Stomach (tissue), 19 donors: ENCODE measurements at places on chromosomes 5 and 9. TPM values are rescaled to one million over a fixed set of nuclear protein-coding genes. Genes with fewer than 3 reads are reported as not detected.

DNA sequence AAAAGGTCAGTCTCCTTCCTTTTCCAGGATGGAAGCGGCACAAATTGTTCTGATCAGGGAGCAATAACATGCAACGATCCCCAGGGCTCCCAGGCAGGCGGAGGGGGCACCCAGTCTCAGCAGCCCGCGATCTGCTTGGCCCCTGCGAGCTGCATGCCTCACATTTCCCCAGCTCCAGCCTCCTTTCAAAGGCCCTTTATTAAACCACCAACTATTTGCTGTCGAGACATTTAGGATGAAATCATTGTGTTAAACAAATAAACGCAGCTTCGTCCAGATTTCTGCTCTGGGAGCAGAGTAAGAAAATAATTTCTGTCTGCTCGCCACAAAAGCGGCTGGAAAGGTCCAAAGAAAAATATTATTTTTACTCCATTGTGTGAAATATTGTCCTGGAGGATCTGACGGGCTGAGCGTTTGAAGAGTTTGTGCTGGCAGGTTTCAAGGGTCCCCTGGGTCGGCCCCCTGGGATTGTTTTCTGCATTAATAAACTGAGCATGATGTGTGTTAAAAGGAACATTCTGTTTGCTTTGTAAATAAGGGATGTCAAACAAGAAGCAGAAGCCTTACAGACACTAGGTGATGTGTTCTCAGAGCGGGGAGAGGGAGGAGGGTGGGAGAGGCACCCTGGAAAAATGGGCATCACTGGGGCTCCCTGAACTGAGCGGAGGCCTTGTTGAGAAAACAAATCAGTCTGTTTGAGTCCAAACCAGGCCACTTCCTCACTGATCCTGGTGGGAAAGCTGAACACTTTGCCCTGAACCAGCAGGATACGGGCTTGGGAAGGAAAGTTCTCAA, 110.1 kb downstream of the FOXD1 start:
- DNase-seq: peak; percentile 30

DNA sequence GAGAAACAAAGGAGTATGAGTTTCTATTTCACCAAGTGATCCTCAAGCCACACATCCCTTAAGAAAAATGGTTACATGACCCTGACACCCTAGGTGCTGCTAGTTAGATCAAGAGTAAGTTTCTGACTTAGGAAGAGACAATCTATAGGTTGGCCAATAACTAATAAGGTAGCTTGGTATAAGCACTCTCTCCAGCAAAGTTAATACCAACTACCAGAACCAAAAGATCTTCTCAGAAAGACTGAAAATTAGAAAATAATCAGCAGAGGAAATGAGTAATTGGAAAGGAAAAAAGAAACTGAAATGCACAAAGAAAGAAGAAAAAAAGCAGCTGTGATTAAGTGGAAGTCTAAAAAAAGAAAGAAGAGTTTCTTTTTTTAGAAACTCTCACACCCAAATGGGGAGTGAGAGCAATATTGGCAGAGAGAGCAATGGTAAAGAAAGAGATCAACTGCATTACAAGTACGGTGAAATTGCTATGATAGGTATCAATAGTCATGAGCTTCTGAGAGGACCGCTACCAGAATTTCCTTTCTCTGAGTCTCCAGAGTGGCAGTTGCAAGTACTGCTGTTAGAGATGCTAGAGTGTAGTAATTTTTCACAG, 195.5 kb downstream of the TMEM167A start:
- no peak for DNase-seq

- DNase-seq: no peak
These were observed 19.8 kb downstream of the RBM27 start for GRCh38 chr5:146223179-146223578.

Gene AIF1L
- not detected for total RNA-seq

DNA sequence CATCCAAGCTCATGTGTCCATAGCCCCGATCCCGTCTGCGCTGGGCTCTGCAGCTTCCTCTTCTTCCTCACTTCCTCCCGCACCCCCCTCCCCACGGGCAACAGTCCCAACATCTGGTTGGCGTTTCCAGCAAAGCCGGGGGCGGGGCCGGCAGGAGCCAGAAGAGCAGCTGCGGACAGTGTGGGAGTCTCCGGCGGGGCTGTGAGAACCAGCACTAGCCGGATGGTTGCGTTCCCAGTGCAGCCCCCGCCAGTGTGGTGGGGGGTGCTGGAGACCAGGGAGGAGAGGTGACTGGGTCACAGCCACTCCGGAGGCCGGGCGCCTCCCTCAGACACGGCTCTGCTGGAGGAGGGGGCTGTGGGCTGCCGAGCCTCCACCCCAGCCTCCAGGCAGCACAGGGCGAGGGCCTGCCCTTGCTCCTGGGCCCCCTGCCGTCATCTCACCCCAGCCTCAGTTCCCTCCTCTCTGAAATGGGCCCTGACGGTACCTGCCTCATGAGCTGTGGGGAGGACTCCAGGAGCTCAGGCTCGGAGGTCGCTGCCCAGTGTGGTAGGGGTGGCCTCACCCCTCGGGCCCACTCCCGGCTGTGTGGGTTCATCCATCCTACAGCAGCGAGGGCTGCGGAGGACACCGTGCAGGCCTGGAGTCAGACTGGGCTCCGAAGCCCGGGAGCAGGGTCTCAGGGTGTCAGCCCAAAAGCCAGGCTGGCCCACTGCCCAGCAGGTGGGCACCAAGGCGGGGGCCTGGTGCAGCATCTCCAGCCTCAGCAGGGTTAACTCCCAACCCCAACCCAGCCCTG, 41.5 kb upstream of the NOTCH1 start:
- peak; percentile 94 for DNase-seq

GRCh38 chr9:84788803-84789462, 119.4 kb downstream of the NTRK2 start:
- DNase-seq: no peak

GRCh38 chr9:110809038-110809595, 140.5 kb downstream of the MUSK start:
- no peak for DNase-seq

DNA sequence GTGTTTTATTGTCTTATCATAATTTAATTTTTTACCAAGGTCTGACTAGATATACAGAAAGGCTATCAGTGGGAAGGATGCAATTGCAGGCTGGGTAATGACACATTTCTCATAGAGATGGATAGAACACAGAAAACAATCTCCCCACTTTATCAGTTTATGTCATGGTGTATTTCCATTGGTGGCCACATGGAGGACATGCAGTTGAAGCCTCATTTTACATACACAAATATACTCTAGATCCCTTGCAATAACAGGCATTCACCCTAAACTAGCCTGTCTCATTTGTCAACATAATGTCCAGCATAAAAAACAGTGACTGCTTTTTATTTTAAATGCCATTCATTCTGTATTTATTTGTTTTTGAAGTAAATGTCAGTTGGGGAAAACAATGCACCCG, 526.3 kb downstream of the GABRG2 start:
- DNase-seq: peak; percentile 3

GRCh38 chr5:56663523-56663922, 151.8 kb upstream of the MAP3K1 start:
- no peak for DNase-seq

Gene NME5
- 2.3 TPM for total RNA-seq

GRCh38 chr9:2055203-2055658, 40.1 kb downstream of the SMARCA2 start:
- no peak for DNase-seq

Gene SOX30
- 0.29 TPM for total RNA-seq

- DNase-seq: no peak
These were observed 4.7 kb upstream of the CPEB4 start for GRCh38 chr5:173883347-173883924.

- DNase-seq: no peak
These were observed 18.0 kb upstream of the FBP2 start for GRCh38 chr9:94611638-94612068.

DNA sequence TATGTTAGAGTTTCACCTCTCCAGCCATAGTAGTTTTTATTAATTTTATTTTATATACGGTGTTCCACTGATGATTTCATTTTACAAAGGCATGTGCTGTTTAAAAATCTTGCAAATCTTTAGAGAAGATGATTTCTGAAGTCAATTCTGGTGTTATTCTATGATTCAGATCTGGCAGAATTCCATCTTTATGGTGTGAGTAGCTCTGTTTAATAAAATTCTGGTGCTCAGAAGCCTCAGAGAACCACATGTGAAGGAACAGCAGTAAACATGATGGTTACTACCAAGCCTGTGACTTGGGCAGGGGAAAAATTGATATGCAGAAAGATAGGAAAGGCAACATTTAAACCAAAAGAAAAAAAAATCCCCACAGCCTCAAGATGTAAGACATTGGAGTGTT, 299.7 kb downstream of the NPR3 start:
- no peak for DNase-seq

DNA sequence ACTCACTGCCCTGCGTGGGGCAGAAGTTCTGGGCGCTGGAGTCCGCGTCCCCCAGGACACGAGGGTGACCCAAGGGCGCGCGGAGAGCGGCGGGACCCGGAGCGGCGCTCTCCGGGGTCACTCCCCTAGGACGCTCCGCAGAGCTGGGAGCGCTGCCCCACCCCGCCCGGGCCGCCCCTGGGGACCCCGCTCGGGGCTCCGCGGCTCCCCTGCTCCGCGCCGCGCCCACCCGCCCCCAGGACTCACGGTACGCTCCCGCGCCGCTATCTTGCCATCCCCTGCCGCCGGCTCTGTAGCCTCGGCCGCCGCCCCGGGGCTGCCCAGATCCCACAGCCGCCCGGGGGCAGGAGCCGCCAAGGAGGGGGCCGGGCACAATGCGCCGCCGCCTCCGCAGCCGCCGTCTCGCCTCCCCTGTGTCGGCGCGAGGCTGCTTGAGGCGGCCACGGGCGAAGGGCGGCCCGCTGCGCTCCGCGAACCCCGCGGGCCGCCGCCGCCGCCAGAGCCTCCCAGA, 303 bp downstream of the LIFR start:
- DNase-seq: no peak

Gene COL23A1
- 5.0 TPM for total RNA-seq

Gene FGF1
- total RNA-seq: 3.5 TPM

Gene GRM6
- not detected for total RNA-seq

GRCh38 chr9:127177665-127178265, 55.3 kb upstream of the ANGPTL2 start:
- DNase-seq: no peak

- peak; percentile 34 for DNase-seq
These were observed 786 bp upstream of the NTNG2 start for GRCh38 chr9:132160802-132161742.

GRCh38 chr5:14768508-14769365, 102.8 kb downstream of the ANKH start:
- DNase-seq: no peak

Gene PCDHB12
- total RNA-seq: not detected

- no peak for DNase-seq
These were observed 32.5 kb downstream of the GRAMD2B start for GRCh38 chr5:126455728-126456127.

- DNase-seq: no peak
These were observed 12.9 kb upstream of the WDR38 start for GRCh38 chr9:124840300-124840833.

- DNase-seq: no peak
These were observed 17.3 kb downstream of the NAIF1 start for GRCh38 chr9:128049843-128050242.

GRCh38 chr5:20575571-20575970, 587.6 kb upstream of the CDH18 start:
- no peak for DNase-seq

Gene TAS2R1
- total RNA-seq: not detected

- DNase-seq: no peak
These were observed 4.9 kb downstream of the TSPAN17 start for GRCh38 chr5:176652136-176652535.
